ENCODE measurements at places on chromosomes 3 and 15.

DNA sequence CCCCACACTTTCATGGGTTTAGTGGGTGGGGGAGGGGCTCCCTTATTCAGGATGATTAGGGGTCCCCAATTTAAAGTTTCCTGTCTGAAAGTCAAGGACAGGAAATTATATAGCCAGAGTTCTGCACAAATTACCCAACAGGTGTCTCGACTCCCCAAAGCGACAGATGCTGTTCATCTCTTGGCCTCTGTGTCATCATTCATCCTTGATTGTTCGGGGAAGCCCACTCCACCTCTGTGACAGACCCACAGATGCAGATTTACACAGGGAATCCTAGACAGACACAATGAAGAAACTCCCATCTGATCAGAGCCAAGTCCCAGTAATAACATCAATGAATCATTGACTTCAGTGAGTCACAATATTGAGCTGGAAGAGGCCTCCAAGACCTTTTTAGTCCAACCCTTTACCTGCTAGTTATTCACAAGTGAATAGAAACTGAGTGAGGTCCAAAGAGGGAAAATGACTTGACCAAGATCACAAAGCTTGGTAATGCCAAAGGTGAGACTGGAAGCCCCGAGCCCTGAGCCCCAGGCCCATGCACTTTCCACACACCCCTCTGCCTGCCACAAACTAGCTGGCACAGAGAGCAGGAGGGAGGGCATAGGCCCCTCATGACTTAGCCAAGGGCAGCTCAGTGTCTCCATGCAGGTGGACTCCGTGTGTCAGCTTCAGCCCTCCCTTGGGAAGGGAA is 7.9 kb upstream of the SRP14 start:
- no peak for DNase-seq

GRCh38 chr3:111695636-111696117 is 100.5 kb upstream of the ZBED2 start:
- DNase-seq: no peak

DNA sequence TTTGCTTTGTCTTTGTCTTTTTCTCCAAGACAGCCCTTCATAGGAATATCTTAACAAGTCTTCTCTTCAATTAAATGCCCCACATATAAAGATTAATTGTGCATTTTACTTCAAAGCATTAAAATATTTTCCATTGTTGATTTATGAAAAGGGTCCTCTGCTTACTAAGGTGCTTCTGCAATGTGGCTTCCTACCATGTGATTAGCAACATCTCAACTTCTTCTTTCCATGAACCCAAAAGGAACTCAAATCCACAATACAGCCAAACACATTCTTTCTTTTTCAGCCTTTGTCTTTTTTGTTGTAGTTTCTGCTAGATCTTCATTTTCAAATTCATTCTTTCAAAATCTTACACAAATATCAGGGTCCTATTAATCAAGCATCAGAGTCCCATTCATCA is 309.2 kb downstream of the NSUN3 start:
- DNase-seq: no peak

- no peak for DNase-seq
Measured at GRCh38 chr15:36992454-36992853, 107.9 kb downstream of the MEIS2 start.

GRCh38 chr15:60758961-60759729 is 280.2 kb upstream of the ICE2 start:
- DNase-seq: no peak

GRCh38 chr15:74434263-74435136 is 742 bp upstream of the SEMA7A start:
- no peak for DNase-seq

DNA sequence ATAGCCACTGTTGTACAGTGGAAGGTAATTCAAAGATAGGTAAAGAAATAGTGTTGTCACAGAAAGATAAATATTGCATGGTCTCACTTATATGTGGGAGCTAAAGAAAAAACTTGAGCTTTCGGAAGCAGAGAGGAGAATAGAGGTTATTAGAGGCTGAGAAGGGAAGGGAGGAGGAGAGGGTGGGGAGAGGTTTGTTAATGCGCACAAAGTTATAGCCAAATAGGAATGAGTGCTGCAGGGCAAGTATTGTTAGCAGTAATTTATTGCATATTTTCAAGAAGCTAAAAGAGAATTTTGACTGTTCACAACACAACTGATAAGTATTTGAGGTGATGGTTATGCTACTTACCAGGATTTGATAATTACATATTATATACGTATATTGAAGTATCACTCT is 154.2 kb downstream of the GABRG3 start:
- no peak for DNase-seq

DNA sequence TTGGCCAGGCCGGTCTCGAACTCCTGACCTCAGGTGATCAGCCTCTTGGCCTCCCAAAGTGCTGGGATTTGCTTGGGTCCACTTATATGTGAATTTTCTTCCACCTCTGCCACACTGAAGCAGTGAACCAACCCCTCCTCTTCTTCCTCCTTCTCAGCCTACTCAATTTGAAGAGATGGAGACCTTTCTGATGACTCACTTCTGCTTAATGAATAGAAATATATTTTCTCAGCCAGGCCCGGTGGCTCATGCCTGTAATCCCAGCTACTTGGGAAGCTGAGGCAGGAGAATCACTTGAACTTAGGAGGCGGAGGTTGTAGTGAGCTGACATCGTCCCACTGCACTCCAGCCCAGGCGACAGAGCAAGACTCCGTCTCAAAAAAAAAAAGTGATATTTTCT is 46.8 kb upstream of the GATM start:
- DNase-seq: no peak

- no peak for DNase-seq
Measured at GRCh38 chr3:176650478-176650877, 546.8 kb downstream of the TBL1XR1 start.

- no peak for DNase-seq
Measured at GRCh38 chr3:15941958-15942357, 144.2 kb upstream of the ANKRD28 start.

DNA sequence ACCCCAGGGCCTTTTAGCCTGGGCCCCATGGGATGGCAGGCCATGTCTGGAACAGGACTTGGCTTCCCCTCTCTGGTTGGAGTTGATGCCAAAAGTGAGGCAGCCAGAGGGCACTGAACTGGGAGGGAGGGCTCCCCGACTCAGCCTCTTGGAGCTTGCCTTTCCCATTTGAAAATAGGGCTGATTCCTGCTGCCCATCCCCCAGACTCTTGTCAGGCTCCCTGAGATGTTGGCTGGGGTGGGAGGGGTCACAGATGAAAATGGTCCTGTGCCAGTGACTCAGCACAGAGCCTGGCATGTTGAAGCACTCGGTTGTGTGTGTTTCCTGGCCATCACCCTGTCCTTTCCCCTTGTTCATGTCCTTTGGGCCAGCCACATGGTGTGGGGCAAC is 6.6 kb downstream of the PPCDC start:
- DNase-seq: no peak

GRCh38 chr15:80639168-80639555 is 55.9 kb upstream of the ABHD17C start:
- DNase-seq: no peak

- no peak for DNase-seq
Measured at GRCh38 chr3:113142476-113142875, 68.9 kb upstream of the BOC start.

- no peak for DNase-seq
Measured at GRCh38 chr3:177005718-177006405, 191.4 kb downstream of the TBL1XR1 start.

- DNase-seq: peak; percentile 59
Measured at GRCh38 chr15:40782609-40783227, 12.9 kb downstream of the C15orf62 start.

- no peak for DNase-seq
Measured at GRCh38 chr15:59543721-59544547, 67.6 kb upstream of the GCNT3 start.

GRCh38 chr15:39661776-39662175 is 80.9 kb downstream of the THBS1 start:
- DNase-seq: no peak

DNA sequence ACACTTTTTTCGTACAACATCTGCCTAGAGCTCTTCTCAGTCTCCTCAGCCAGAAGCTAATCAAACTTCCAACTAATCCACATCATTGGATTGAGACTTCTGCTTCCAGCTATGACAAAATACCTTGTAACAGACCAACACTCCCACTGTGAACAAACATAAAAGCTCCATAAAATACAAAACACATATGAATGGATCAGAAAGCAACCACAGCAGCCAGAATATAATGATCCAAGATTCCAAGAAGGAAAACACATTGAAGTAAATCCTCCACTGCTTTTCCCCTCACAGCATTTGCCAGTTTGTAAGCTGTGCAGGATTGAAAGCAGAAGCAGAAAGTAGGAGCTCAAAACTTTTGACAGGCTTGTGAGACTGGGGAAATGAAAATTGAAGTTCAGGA is 863.2 kb downstream of the TUSC7 start:
- DNase-seq: no peak

GRCh38 chr3:44883213-44883955 is 9.0 kb downstream of the TGM4 start:
- no peak for DNase-seq

DNA sequence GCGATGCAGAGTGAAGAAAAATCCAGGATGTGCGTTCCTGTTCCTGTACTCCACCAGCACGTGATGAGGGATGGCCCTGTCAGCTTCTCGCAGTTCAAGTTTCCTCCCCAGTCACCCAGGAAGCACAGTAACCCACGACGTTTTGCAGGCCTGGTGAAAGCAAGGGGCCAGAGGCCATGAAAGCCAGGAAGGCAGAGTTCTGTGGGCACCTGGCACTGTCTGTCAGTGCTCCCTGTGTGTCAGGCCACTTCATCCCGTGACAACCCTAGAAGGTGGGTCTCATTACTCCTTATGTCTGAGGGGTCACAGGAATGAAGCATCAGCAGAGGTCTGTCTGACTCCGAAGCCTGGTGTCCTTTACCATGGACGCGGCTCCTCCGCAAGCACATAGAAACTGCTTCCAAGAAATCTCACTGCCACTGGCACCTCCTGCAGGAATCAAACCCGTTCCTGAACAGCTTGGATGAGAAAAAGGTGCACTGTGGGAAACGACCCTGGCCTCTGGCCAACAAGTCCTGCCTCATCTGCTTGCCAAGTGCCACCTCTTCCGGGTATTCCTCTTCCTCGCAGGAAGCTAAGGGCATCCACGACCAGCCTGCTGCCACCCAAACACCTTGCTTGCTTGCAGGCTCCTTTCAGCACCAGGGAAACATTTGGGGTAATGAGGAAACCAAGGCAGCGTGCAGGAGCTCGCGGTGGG is 14.6 kb downstream of the RAB43 start:
- no peak for DNase-seq

Measured in HTR-8/SVneo (cell line).